Activated CD8-positive, alpha-beta memory T cell treated with anti-CD3 and anti-CD28 coated beads for 24 hours (primary cell): ENCODE measurements at places on chromosomes 2 and 18.
A peak's percentile ranks its signal among the peaks of the same experiment; 100 is the strongest.

- DNase-seq, result no peak
Measured at GRCh38 chr2:204027091-204027490, 90.5 kb downstream of the ICOS start.

DNA sequence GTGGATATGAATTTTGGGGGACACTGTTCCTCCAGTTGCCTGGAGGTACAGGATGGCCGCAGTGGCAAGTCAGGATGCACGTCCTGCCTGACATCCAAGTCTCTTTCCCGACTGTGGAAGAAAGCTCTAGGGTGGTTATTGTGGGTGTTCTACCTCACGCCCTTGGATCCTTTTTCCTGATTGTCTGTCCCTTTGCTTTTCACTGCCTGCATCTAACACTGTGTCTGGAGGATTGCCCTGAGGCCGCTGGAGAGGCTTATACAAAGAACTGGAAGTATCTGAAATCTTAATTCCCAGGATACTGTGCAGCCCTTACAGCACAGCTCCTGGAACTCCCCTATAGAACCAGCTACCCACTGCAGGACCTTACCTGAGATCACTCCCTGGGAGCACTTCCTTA is 250.5 kb downstream of the TFCP2L1 start:
- no peak for DNase-seq

GRCh38 chr2:157488877-157489276 is 45.0 kb upstream of the CYTIP start:
- DNase-seq, result no peak

GRCh38 chr2:126719833-126720351 is 63.9 kb downstream of the GYPC start:
- no peak for DNase-seq

DNA sequence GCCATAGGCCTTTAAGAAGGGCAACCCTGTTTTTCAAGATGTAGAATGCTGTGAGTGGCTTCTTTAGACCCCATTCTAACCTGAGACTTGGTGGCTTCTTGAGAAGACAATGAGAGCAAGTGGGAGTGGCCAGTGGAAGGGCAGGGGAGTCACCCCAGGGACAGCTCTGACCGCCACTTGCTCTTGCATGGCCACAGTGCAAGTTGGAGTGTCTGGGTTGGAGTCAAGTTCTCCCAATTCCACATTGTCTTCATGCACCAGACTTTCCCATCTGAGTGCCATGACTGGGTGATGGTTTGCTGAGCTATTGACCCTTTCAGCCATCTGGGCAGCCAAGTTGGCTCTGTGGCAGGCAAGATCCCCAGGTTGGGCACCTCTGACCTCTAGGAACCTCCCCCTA is 148.0 kb upstream of the SKOR2 start:
- no peak for DNase-seq

DNA sequence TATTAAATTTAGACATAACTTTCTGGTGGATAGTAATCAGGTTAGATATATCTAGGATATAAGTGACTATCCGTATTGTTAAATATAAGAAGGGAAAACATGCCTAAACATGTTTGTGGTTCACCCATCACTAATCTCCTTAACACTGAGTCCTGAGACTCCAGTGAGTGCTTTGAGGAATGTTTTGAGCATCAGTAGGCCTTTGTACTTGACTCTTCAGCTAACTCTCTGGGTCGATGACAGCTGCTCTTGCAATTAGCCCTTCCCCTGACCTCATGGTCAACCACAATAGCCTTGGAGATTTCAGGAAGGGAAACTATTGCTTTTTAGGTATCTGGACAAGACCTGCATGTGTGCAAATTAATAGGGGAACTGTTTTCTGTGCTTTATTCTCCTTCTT is 716.8 kb downstream of the EPHA4 start:
- DNase-seq, result no peak

GRCh38 chr2:112996635-112997034 is 8.6 kb upstream of the IL36A start:
- peak; percentile 74 for DNase-seq

- DNase-seq, result no peak
Measured at GRCh38 chr2:59312029-59312428, 1070.9 kb upstream of the FANCL start.

DNA sequence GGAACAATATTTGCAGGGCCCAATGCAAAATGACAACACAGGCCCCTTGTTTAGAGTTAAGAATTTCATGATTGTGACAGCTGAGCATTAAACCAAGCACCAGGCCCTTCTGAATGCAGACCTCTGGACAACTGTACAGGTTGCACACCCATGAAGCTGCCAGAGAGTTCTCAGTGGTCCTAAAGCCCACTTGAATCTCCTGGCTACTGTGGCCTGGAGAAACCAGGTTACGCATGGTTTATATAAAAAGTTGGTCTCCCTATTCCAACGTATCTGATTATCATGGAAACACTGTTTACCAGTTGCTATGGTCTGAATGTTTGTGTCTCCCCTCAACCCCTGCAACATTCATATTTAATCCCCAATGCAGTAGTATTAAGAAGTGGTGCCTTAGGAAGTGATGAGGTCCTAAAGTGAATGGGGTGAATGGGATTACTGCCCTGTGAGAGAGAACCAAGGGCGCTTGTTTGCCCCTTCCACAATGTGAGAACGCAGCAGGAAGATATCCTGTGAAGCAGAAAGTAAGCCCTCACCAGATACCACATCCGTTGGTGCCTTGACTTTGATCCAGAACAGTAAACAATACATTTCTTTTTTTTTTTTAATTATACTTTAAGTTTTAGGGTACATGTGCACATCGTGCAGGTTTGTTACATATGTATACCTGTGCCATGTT is 48.0 kb upstream of the ANXA4 start:
- no peak for DNase-seq

- no peak for DNase-seq
Measured at GRCh38 chr2:219512524-219513216, 1.6 kb upstream of the ASIC4 start.

DNA sequence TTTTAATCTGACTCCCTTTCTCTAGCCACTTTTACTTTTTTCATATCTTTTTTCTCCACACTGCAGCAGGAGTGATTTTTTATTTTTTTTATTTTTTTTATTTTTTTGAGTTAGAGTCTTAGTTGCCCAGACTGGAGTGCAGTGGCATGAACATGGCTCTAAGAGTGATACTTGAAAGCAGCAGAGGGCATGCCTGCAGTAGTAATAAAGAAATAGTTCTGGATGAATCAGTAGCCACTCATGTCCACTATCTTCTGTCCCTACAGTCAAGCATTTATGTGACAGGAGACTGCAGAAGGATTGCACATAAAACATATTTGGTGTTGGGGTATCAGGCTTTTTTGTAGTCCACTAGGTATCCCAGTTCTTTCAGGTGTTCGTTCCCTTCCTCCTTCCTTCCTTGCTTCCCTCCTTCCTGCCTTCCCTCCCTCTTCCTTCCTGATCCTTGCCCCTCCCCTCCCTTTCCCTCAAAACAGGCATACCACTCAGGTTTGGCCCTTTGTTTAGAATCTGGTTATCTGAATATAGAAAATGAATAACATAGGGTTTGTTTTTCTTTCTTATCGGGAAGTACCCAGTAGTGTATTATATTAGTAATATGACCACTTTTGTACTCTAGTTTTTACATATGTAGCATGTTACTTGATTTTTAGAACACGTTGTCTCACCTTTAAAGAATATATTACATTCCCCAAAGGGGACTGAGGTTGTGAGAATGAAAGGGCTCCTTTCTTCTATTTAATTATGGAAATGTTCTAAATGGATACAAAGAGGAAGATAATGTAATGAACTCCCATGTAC is 23.5 kb downstream of the MIB1 start:
- no peak for DNase-seq

GRCh38 chr2:217791551-217791950 is 211.2 kb downstream of the TNS1 start:
- peak; percentile 45 for DNase-seq

DNA sequence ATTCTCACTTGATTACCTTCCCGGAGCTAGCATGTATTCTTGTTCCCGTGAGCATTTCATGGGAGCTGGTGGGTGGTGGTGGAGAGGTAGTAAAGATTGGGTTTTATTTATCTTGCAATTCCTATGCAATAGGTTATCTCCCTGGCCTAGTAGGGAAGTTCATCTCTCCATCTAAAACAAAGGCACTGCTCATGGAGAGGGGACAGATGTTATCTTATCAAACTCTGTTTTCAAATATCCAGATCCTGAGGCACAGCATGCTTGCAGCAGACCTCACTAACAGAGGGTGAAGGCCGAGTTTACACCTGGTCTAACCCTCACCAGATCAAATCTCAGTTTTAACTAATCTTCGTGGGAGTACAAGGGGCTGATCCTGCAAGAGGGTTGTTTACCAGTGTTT is 98.9 kb downstream of the CYRIA start:
- no peak for DNase-seq

DNA sequence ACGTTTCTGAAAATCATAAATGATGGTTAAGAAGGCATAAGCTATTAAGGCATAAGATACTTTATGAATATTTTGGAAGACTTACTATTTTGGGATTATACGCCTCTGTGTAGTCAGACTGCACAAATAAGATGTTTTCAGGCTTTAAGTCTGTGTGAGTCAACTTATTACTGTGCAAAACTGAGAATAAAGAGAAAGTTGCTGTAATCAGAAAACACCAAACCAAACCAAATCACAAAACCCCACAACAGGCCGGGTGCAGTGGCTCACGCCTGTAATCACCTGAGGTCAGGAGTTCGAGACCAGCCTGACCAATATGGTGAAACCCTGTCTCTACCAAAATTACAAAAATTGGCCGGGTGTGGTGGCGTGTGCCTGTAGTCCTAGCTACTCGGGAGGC is 7.7 kb downstream of the CLK1 start:
- no peak for DNase-seq
